ENCODE measurements at places on chromosomes 2 and 18.

DNA sequence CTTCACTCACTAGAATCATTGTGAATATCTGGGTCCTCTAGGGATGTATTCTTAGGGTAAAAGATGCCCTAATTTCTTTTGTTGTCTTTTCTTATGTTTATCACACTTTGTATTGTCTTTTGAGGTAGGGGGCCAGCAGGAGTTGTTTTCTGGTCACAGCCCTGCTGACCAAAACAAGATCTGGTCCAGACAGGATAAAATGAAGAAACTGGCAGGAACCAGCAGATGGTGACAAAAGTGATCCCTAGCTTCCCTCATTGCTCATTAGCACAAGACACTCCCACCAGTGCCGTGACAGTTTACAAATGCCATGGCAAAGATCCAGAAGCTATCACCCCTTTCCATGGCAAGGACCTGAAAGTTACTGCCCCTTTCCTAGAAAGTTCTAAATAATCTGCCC is 81.7 kb upstream of the CCDC85A start:
- DNase-seq, result no peak

GRCh38 chr2:230016844-230017243 is 51.9 kb downstream of the SLC16A14 start:
- DNase-seq, result peak; percentile 33

DNA sequence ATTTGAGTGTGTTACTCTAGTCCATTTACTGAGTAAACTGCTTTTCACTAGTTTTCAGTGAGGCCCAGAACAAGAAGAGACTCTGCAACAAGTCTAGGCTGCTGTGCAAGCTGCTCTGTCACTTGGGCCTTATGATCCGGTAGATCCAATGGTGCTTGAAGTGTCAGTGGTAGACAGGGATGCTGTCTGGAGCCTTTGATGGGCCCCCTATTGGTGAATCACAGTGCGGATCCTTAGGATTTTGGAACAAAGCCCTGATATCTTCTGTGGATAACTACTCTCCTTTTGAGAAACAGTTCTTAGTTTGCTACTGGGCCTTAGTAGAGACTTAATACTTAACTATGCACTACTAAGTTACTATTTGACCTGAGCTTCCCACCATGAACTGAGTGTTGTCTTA is 150.2 kb downstream of the TMEFF2 start:
- DNase-seq, result no peak

DNA sequence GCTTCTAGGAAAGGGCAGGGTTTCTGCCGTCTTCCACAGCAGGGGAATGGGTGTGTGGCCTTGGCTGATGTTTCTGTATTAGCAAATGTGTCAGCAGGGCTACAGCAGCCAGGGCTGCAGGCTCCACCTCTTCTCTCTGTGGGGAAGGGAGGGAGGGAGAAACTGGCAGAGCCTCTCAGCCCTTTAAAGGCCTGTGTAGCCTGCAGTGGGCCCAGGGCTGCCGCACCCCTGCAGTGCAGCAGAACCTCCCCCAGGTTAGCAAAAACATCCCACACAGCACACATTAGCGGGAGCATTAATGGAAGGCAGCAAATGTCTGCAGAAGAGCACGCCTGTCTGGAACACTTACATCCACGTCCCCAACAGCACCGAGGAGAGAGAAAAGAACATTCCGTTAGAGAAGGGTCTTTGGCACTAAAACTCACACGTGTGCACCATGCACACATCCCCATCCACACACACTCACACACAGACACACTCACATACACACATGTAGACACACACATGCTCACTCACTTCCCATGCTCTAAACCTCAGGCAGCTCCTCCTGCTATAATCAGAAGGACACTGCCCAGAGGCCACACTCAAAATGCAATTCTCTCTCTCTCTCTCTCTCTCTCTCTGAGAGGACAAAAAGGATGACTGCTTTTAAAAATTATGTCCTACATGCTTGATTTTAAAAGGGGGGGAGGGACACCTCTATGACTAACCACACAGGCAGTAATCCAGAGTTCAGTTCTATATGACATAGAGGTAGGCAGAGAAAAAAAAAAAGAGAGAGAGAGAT is 24.1 kb downstream of the MRPL35 start:
- DNase-seq, result peak; percentile 82

DNA sequence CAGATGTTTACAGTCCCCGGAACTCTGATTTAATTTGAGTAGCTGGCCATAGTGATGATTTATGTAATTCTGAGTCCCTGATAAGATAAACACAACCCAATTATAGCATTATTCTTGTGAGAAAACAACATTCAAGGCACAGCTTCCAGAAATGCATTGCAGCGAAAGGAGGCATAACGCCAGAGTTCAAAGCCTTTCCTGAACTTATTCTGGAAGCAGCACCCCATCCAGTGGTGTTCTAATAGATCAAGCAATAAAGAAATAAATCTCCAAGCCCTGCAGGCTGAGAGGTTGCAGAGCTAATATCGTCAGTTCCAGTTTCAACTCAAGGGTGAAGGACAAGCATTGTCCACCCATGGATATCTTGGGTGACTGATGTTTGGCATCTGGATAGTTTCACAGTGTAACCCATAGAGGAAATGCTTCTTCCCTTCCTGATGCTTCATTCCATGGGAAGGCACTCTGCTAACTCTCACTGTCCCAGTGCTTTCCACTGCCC is 18.8 kb downstream of the CDH2 start:
- peak; percentile 41 for DNase-seq

DNA sequence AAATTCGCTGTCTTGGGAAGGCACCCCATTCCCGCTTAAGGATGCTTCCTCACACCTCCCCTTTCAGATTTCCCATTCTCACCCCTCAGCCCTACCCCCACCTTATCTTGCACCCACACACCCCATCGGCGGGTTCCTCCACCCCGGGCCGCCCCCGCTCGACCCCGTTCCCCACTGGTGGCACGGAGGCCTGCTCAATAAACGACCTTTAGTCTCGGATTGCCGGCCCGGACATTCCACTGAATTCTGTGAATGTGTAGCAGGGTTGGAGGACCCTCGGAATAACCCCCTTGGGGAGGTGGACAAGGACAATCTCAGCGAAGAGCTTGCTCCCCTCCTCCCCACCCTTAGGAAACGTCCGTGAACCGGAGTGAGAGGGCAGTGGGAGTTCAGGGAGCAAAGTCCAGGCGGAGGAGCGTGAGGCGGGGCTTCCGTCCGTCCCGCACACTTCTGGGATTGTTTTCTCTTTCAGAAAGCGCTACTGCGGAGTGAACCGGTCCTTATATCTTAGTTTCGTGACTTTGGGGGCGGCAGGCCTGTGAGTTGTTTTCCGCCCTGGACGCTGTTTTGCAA is 2.8 kb upstream of the LBX2 start:
- no peak for DNase-seq

DNA sequence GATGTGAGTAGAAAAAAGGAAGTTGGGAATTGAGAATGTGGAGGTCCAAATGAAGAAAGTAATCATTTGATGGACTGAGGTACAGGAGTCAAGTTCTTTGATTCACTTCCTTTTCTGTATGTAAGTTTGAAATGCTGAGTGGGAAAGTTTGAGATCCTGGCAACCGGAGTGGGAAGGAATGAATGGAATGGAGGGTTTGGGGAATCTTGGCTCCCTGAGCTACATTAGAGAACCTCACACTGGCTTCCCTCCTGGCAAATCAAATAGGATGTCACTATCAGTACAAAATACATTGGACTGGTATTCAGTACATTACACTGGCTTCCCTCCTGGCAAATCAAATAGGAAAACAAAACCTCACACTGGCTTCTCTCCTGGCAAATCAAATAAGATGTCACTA is 9.8 kb upstream of the RNF138 start:
- no peak for DNase-seq

DNA sequence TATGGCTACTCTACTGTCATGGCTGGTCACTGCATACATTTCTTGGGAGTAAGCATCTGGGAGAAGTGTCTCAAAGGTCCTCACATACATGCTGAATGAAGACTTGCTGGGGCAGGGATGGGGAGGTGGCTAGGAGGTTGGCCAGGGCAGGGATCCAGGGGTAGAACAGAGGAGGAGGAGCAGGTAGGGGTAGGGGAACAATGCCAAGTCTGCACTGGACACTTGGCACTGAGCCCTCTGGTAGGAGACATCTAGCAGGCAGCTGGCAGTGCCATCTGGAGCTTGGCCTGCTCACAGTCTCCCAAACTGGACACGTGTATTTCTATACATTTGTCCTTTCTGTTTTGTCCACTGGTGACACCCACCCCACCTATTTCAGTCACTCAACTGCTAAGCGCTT is 62.7 kb upstream of the REV1 start:
- no peak for DNase-seq

DNA sequence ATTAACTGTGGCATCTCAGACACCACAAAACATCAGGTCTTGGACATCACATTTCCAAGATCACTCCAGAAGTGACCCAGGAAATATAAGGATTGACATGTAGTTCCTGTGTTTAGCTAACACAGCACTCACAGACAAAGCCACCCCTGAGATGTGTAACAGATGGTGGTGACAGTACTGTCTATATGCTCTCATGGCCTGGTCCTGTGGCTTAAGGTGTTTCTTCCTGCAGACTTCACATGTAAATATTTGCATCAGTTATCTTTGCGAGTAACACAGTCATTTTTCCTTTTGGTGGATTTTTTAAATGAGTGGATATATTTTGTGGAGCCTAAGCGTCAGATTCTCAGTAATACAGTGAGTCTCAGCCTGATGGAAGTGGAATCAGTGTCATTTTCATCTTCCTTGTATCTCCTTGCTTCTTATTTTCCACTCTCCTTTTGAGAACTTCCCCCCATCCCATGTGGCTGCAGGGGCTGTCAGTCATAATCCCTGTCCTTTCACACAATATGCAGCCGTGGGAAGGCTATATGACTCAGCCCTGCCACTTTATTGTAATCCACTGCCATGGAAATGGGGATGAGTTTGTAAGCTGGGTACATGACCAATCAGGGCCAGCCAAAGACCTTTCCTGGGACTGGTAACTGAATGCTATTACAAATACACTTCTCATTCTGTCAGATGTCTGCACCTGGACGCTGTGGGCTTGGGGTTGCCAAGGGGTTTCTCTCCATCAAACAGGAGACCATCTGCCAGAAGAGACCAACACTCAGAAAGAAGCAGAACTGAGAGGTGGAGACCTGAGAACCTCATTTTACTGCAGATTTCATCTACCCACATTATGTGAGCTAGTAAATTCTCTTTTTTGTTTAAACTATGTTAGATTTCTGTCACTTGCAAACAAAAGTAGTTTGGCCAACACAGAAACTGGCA is 74.3 kb downstream of the ICOS start:
- DNase-seq, result no peak

DNA sequence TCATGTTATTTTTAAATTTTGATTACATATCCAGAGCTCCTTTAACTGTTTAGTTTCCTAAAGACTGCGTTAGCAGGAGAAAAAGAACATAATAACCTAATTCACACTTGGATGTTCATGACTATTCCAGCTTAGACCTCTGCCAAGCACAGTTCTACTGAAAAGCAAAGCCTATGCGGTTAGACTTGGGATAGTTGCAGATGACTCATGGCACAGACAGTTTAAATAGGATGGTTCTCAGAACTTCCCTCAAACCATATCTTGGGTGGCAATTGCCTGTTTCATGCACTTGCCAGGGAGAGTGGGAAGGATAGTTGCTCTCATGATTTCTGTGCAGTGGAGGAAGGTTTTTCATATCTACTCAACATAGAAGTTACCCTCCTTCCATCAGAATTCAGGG is 149.7 kb upstream of the KLHL29 start:
- DNase-seq, result peak; percentile 25

DNA sequence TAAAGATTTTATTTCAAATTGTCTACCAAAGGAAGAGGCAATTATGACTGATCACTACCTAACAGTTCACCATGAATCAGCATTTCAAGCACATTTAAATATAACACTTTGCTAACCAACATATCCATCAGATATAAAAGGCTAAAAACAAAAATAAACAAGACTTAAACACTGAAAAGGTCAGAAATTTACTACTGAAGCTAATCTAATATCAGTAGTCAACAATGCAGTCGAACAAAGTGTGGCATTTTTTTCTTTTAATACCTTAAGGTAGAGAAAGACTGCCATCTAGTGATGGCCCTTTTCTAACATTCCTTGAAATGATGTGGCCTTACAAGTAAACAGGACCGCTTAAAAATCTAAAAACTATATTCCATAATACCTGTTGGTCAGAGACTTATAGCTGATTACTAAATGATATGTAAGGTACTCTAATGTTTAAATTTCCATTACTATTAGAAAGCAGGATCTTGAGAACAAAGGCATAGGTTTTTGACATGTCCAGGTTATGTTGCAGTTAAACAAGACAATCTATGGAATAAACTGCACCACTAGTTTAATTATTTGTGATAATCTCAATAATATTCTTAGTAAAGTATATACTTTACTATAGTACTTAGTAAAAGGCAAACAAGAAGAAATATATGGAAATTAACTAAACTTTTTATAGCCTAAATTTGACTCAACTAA is 80.0 kb downstream of the EXOC6B start:
- DNase-seq, result peak; percentile 79

GRCh38 chr18:78980777-78981380 is 1.3 kb downstream of the SALL3 start:
- no peak for DNase-seq

DNA sequence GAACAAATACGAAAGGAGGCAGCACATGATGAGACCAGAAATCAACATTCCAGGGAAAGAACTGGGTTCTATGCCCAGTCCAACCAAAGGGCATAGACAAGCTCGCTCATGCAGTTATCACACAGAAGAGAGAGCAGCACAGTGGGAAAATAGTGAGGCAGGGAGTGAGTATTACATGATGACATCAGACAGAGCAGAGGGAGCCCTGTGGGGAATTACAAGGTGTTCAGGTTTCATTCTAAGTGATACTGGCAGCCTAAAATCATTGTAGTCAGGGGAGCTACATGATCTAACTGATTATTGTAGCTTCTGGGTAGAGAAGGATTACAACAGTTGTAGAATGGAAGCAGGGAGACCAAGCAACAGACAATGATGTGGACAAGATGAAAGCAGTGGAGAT is 658.5 kb downstream of the ARHGAP15 start:
- no peak for DNase-seq

DNA sequence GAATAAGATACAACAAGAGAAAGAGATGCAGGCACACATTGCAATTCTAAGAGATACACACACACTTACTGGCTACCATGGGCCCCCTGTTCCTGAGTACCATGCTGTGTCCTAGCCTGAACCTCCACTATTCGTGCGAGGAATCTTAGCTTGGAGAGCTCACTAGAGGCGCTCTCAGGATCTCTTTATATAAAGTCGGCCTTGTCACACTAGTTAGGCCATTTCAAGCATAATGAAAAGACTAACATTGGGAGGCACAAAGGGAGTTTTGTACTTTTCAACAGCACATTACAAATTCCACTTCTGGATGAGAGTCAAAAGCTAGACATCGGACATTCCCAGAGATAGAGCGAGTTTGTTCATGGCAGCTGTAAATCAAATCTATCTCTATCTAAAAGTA is 365.2 kb downstream of the DSEL start:
- DNase-seq, result no peak

DNA sequence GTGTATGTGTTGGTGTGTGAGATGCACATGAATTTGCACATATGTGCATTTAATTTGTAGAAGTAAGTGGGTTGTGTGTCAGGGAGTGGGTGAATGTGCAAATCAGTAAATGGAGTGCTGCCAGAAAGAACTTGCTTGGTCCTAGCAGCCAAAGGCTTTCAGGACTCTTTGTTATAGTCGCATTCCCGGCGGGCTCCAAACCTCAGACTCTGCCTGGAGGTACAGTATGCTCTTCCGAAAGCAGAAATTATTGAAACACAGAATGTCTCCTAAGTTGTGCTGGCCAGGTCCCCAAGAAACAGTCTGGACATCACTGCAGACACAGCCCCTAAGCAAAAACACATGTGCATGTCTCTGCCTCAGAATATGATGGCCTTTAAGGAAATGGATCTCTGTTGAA is 232.4 kb downstream of the INSIG2 start:
- no peak for DNase-seq

Data from foreskin fibroblast (primary cell).